BE2C (cell line): ENCODE measurements at places on chromosomes 2 and 18.

DNA sequence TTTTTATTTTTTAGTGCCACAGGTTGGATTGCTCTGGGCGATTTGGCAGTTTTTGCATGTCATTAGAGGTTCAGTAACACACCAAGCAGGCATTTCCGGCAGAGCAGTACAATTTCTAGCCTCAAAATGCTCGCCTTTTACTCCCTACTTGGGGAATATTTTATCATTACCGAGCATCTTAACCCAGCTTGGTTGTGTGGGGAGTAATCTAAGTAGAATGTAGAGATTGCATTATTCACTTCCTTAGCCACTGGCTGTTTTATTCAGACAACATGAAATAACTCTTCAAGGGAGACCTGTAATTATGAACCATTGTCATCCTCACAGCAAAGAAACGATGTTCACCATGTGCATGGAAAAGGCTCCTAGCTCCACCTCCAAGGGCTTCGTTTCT, 13.1 kb downstream of the GRP start:
- DNase-seq: no peak

- DNase-seq: no peak
Measured at GRCh38 chr2:238203973-238204683, 633 bp upstream of the ILKAP start.

- DNase-seq: no peak
Measured at GRCh38 chr2:53129851-53130250, 637.8 kb upstream of the CHAC2 start.

- no peak for DNase-seq
Measured at GRCh38 chr2:172782506-172783164, 47.0 kb downstream of the RAPGEF4 start.

DNA sequence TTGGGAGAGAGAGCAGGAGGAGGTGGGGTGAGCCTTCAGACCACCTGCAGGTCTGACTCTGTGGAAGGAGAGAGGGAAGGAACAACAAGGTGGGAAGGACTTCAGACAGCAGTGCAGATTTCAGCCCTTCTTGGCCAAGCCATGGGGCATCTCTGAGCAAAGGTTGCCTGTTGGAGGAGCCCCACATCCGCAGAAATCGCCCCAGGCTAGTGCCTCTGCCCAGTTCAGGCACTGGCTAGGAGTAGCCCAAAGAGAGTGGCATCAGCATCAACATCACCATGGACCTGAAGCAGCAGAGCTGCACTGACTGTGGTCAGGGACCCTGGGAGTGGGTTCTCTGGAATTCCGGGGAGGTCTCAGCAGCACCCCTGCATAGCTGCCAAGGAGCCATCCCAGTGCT, 10.2 kb downstream of the GPR55 start:
- DNase-seq: peak; percentile 3

DNA sequence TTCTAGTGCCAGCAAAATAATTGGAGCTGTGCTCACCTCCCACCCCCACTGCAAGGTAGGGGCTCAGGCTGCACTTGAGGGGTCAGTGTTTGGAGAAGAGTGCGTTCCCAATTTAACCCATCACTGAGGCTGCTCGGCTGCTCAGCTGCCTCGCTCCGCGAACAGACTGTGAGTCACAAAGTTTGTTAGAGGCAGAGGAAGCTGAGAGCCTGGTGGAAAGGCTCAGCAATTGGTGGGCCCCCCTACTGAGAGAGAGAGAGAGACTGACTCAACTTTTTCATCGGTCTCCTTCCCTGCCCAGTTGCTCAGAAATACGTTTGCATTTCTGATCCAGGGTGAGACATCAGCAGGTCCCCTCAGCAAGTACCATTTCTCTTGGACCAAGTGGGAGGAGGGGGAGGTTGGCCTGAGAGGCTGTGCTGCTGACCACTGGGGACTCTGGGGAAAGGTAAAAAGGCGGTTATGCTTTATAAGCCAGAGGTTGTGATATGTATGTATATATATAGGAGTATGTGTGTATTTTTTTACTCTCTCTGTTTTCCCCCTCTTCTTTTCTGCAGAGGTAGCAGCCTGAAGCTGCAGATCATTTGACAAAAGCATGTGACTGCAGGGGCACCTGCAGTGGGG, 1.5 kb downstream of the EFR3B start:
- peak; percentile 24 for DNase-seq

- DNase-seq: no peak
Measured at GRCh38 chr2:1778566-1778965, 34.3 kb upstream of the PXDN start.

DNA sequence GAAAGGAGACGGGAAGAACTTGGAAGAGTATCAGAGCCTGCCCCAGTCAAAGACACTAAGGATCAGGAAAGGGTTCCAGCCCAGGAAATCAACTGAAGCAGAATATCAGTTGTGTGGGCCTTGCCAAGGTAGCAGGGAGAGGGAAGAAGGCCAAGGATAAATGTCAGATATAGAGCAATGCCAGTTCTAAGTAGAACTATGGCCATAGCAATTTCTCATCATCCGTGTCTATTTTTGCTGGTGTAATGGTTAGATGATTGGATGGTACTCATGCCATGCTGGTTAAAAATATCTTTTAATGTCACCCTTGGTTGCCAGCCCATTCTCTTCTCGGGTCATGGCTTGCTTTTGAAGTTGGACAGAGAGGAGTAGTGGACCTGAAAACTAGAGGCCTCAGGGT, 41.9 kb downstream of the MAIP1 start:
- DNase-seq: no peak
